ENCODE measurements at places on chromosomes 12 and 14.

GRCh38 chr14:104116756-104117340 is 21.5 kb upstream of the KIF26A start:
- DNase-seq, result no peak

DNA sequence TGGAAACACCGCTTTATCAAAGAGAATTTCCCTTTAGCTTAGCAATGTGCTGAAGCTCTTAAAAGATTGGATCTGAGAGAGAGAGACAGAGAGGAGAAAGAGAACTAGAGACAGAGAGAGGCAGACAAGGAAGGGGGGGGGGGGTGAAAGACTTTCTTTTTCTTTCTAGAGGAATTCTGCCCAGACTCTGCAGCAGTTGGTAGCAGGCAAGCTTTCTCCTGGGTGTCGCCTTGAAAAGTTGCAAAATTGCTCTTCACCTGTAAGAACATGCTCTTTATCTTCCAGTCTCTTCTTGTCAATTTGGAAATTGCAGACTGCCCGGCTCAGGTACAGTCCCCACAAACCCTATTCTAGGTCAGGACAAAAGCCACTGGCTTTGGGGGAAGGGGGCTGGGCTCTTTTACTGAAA is 2.9 kb upstream of the OTX2 start:
- no peak for DNase-seq

DNA sequence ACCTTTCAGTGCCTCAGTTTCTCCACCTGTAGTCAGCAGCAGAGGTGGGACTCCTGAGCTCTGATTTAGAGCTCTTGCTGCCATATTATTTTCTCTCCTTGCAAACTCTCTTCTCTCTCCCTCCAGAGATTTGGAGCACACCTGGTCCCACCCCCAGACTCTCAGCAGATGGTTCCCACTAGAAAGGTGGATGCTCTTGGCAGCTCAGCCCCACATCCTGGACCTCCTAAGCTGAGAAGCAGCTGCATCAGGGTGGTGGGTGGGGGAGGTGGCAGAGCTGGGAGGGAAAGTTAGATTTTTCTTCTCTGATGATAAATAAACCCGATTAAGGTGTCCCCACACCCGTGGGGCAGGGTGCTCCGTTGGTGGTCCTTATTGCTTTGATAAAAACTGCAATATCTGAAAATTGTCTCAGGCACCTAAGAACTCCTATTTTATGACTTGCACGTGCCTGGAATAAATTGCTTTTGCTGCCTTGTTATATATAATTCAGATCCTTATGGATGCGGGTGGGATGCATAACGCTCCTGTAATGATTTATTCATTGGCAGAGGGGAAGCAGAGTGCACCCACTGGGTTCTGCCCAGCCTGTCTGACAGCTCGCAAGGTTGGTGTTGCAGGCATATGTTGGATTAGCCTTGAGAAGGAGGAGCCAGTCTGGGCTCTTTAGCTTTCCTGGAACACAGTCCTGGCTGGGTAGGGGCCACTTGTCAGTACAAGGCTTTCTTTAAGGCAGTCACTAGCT is 214.2 kb downstream of the SUDS3 start:
- no peak for DNase-seq

DNA sequence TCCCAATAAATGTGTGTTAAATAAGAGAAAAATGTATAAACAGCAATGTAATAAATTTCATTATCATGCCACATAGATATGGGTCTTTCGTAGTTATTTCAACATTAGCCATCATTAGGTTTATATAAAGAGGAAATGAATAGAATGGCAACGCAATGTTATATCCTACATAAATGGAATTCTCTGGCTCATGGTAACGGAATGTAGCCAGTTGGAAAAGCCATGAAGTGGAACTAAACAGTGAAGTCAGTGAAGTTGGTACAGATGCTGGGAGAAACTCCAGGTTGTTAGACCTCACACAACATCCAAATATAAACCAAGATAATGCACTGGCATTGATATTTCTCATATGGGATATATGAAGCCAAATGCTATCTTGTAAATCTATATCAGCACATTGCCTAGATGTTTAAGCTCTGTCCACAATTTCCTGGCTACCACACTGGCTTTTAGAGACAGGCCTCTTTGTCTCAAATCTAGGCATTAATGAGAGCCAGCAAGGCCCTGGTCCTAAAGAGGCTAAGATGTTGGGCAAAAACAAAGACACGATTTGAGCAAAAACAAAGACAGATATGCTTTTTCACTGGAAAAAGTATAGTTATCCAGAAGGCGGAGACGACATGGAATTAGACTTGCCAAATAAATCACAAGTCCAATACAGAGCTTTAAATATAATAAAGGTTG is 861.0 kb downstream of the RPS29 start:
- no peak for DNase-seq

DNA sequence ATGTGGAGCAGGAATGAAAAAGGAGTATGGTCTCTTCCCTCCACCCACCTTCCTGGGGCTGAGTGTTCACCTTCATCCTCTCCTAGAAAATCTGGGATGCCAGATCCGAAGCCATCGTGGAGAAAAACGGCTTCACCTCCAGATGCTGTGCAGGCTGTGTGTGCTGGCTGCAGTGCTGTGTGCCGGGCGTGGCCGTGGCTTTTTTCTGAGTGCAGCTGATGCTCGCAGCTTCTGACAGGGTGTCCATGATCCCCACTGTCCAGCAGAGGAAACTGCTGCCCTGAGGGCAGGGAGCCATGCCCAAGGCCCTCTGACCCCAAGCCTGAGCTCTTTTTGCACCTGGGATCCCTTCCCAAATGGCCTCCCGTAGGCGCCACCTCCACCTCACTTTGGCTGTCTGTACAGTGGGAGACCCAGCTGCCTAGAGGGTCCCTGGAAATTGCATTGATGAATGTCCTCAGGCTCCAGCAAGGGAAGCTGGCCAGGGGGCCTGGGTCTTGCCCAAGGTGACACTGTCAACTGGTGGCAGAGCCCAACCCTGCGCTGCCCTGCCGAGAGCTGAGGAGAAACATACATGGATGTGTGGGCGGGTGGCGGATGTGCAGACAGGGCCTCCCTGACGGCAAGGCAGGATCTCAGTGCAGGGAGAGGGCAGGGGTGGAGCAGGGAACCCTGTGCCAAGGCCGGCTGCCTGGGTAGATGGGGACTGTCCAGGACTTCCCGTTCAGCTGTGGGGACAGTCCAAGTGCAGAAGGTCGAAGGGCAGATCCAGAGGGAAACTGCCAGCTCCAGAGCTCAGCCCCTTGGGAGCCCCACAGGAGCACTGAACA is 53.3 kb downstream of the BEGAIN start:
- DNase-seq, result no peak
